ENCODE measurements at places on chromosomes 3 and 15.

- no peak for DNase-seq
Measured at GRCh38 chr3:40502034-40502433, 3.8 kb upstream of the ZNF620 start.

DNA sequence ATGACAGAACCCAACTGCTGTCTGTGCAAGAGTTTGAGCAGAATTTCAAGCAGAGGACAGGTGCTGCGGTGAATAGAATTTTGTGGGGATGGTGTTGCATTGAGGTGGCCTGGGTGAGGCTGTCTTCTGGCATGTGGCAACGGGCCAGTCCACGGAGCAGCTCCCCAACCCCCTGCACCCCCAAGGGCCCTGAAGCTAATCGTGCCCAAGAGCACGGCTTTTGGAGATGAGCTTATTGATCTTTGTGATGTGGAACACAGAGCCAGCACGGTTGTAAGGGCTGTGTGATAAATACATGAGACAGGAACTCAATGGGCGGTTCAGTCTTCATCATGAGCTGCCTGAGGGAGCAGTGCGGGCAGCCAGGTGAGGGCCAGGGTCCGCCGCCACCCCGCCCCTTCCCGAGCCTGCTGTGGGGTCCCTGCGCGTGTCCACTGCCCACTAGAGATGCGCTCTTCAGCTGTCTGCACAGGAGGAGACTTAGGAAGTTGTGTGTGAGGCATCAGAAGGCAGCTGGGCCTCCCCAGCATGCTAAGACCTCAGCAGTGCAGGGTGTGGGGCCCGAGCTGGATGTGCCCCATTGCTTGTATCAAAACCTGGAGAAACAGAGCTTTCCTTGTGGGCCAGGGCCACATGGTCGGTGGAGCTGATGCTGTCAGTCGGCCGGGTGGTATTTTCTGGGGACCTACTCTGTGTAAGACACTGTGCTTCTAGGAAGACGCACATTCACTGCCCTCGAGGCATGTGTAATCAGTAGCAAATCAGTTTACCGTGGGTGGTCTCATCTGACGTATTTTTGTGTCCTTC lies 90.5 kb downstream of the CHRNA7 start:
- no peak for DNase-seq

GRCh38 chr3:87082796-87083440 lies 92.0 kb upstream of the VGLL3 start:
- DNase-seq = no peak

- no peak for DNase-seq
Measured at GRCh38 chr3:122281891-122282290, 43.2 kb upstream of the CSTA start.

DNA sequence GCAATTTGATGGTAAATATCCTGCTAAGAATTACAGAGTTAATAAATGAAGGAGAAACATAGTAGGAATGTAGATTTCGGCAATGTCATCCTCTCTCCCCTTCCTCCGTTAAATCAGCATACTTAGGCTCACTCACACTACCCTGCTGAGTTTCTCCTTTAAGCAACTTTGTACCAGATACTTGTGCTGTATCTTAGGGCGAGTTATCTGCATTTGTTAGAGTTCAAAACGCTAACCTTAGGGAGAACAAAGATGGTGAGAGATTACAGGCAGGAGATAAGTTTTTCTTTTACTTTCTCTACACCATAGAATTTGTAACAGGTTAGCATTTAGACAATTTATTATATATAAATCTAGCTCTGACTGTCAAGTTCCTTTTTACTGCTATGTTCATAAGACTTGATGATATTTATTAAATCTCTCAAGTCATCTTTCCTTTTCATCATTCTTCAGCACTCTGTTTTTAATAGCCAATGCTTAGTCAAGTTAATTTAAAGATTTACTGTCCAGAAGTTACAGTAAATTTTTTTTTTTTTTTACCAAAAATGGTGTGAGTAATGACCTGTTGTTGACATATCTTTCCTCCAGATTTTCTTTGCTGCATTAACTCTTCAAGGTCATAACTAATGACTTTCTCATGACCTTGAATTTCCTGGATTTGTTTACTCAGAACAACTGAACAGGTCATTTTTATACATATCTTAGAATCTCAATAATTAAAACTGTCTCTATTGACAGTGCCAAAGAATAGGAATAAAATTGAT lies 22.2 kb downstream of the SUCNR1 start:
- DNase-seq = no peak

- DNase-seq = no peak
Measured at GRCh38 chr3:140247775-140248174, 312.8 kb downstream of the CLSTN2 start.

- no peak for DNase-seq
Measured at GRCh38 chr3:34203386-34203785, 405.0 kb downstream of the PDCD6IP start.

DNA sequence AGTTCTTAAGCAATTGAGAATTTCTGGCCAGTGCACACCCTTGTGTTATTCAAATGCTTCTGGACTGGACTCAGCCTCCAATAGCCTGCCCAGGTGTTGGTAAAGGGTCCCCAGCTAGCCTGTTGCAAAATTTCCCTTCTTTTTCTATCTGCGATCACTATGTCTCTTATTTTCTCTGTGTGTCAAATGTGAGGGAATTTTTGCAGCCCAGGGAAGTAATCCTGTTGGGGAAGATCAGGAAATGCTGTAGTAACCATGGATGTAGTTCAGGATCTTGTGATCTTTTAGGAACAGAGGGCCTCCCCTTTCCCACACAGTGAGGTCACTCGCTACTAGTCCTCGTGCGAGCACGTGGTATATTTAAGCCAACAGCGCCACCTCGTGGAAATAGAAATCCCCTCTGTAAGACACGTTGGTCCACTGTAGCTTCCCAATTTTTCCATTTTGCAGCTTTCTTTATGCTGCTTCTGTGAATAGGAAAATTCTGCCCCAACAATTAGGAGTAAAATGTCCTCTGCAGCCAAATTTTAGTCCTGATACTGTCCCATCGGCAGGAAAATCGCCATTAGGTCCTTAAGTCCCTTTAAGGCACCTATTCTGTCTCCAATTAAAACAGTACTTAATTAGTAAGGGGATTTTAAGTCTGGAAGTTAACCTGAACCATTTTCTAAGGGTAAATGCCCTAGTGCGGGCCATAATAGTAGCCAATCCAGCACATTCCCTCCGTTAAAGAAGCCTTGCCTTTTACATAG lies 4.0 kb upstream of the SMCO1 start:
- DNase-seq = peak; percentile 31

- DNase-seq = no peak
Measured at GRCh38 chr3:39255503-39256325, 24.1 kb downstream of the CX3CR1 start.

- no peak for DNase-seq
Measured at GRCh38 chr3:188505151-188505550, 351.2 kb downstream of the LPP start.

- DNase-seq = no peak
Measured at GRCh38 chr15:73593304-73594074, 39.7 kb downstream of the NPTN start.

DNA sequence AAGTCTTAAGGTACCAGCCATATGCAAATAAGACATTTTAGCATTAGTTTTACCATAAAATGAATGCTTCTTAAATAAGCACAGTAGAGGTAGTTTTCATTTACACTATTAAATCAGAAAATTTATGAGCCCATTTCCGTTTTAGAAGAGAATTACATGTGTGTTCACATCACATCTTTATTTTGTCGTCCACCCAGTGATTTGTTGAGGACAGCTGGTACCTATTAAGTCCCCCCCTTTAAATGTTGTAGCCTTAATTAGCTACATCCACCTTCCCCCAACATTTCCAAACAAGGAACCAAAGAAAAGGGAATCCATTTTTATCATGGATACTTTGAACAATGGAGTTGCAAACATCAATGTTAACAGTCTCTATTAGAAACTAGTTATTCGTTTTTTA lies 6.8 kb downstream of the IL17RD start:
- DNase-seq = no peak

DNA sequence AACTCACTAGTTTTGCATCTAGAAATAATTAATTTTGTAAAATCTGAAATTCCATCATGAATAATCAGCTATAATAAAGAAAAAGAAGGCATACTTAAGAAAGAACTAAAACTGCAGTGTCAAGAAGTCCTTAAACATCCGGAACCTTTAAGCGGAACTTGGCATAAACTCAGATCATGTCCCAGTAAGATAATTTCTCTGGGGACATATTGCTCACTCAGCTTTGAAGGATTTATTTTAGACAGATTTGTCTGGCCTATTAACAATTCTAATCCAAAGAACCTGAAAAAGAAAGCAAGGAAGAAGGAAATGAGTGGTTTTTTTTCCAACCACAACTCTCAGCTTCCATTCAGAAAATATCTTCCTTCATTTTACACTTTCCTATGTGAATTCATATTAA lies 850.3 kb downstream of the ROBO1 start:
- DNase-seq = no peak

DNA sequence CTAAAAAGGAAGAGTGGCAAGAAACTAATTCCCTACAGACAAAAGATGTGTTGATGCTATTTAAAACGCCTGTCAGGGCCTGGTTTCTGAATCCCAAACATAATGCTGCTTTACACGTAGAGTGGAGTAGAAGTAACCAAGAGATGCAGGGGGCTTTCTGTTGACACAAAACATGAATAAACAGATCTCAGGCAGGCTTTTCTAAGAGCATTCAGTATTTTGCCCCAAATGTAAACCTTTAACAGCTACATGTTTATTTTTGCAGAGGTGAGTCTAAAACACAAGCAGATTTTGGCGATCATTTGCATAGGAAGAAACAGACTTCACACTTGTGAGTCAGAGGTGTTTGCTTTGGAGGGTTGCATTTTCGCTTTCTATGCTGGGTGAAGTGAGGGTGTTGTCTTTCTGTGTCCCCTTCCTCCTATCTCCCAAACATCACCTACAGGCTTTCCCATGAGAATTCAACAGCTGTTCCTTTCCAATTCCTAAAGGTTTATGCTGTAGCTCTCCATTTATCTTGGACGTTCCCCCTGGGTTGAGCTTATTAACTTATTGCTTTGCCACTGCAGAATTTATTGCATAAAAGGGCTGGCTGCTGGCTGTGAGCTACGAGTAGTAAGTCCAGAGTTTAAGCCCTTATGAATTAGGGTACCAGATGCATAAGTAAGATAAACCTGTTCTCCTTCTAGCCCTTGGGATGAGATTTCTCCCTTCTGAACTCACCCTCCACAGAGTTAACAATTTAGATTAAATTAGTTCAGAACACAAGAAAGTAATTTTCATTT lies 156.7 kb downstream of the DIPK2A start:
- no peak for DNase-seq

DNA sequence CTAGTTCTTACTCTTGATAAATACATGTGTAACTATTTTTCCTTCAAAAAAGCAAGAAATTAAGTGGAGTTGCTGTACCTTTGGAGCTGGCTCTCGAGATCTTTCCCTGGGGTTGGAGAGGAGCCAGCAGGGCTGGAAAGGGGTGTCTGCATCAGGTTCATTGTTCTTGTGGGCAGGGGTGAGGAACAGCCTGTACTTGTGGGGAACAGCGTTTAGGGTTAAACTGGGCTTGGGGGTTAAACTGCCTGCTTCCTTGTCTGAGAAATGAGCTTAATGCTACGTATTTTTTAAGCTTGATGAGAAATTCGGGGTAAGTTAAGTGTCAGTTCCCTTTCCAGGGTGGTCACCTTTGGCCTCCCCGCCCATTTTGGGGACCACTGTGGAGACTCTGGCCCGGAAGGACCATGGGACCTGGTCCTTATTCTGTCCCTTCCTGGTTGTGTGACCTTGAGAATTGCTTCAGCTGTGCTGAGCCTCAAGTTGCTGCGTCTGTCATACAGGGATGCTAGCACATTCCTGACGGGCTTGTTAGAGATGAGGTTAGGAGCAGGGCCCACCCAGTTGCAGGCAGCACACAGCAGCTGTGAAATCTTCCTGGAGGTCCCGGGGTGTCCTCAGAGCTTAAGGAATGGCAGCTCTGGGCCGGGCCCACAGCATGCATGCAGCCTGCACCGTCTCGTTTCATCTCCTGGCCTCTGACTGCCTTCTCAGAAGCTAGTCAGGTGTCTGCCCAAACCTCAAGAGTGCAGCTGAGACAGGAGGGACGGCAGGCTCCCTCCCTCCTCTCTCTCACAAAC lies 11.6 kb downstream of the H1-8 start:
- no peak for DNase-seq

DNA sequence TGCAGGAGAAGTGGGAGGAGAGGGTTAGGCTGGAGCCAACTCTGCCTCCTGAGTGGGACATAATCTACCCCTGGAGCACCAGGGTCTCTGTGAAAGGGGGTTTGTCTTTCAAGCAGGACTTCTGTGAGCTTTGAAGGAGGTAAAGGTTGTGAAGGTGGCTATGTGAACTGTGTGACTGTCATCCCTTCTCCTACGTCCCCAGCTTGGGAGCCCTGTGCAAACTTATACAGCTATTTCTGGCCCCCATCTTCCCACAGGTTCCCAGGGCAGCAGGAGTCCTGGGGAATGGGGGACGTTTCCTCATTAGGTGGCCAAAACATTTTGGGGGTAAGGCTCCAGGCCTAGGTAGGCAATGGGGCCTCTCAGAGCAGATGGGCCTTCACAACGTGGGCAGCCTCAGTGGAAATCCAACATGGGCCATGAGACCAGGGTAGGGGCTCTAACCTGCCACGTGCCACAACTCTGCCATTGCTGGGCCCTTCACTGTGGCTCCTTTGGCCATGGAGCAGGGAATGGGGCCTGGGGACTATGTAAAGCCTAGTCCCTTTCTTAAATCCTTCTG lies 3.5 kb downstream of the VIPR1 start:
- DNase-seq = no peak

DNA sequence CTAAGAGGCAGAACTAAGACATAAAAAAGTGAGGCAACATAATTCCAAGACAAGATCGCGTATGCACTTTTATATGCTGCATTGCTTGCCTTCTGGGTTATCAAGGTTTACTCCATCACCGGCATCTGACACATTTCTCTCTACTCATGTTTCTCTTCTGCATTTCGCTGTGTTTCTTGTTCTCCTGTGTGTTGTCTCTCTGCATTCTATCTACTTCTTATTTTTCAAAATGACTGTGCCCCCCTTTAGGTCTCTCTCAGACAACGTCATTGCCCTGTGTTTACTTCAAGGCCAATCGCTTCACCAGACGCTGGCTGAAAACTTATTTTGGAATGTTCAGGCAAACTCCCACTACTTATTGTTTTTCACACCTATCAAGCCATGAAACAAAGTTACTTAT lies 280.4 kb downstream of the KCNH8 start:
- no peak for DNase-seq

DNA sequence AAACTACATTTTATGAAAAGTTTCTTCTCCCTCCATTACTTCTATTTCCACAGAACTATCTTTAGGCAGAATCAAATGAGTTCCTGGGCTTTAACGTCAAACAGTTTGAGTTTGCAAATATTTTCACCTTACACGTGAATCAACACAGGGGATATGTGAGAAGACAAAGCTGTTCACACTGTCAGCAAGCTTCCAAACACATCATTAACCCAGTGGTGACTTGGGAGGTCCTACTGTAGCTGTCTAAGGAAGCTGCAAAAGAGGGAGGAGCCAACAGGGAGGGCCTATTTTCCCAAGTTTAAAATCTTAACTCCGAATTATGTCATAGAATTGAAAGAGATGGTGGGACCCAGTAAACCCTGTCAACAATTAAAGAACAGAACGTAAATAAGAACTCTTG lies 337.8 kb upstream of the DNAJC19 start:
- no peak for DNase-seq

- DNase-seq = no peak
Measured at GRCh38 chr15:65171428-65171827, 13.7 kb downstream of the CLPX start.

Data from DND-41 (cell line).